ENCODE measurements at places on chromosomes 1 and 21. TPM values are rescaled to one million over a fixed set of nuclear protein-coding genes. Genes with fewer than 3 reads are reported as not detected.

DNA sequence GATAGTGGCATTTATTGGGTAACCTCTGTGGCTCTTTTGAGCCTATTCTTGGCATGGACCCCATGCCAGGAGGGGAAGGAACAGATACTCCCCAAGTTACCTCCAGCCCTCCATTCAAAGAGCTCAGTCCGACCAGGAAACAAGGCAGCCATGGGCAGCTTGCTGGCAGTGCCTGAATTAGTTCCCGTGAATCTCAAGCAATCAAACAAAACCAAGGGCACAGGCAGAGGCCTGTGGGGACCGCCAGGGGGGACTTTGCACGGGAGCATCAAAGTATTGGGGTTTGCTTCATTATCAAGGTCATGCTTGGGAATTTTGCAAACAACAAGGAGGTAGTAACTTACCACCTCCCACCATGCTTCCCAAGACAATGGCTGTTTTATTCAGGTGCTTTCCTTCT, 81.2 kb upstream of the IFFO2 start:
- no peak for DNase-seq

DNA sequence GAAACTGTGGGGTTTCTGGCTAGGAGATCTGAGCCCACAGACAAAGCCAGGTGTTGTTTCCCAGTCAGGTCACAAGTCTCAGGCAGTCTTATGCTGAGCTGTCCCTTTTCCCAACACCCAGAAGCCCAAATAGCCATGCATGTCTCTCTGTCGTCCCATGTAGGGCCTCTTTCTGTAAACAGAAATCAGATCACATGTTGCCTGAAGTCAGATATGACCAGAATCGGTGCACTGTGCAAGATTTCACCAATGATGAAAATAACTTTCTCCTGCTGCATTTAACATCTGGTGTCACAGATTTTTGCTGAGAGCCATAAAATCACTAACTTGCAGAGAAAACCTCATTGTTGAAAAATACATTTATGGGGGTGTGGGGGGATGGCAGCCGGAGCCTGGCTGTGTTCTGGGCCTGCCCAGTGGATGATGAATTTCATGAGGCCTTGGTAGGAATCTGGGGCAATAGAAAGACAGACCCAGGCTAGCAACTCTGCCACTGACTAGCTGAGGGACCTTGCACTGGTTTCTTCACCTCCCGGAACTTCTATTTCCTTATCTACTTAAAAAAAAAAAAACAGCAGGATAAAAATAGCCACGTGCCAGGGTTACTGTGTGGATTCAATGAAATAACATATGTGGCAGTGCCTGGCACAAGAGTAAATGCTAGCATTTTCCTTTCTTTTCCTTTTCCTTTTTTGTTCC, 158.8 kb upstream of the NFIA start:
- no peak for DNase-seq

DNA sequence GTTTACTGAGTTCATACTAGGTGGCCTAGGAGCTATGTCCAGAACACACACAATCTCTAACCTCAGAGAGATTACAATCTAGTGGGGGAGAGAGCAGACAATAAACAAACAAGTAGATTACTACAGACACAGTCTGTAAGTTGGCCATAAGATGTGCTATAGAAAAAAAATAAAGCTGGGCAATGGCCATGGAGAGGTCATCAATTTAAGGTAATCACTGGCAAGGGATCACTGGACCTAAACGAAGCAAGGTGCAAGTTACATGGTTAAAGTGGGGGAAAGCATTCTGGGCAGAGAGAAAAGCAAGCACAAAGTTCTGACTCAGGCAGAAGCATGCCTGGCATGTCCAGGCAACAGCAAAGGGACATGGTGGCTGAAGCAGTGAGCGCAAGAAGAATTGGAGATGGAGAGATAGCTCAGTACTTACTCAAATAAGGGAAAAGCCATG, 147.0 kb downstream of the RERE start:
- DNase-seq = no peak

GRCh38 chr1:154813300-154813816, 56.7 kb downstream of the KCNN3 start:
- no peak for DNase-seq

DNA sequence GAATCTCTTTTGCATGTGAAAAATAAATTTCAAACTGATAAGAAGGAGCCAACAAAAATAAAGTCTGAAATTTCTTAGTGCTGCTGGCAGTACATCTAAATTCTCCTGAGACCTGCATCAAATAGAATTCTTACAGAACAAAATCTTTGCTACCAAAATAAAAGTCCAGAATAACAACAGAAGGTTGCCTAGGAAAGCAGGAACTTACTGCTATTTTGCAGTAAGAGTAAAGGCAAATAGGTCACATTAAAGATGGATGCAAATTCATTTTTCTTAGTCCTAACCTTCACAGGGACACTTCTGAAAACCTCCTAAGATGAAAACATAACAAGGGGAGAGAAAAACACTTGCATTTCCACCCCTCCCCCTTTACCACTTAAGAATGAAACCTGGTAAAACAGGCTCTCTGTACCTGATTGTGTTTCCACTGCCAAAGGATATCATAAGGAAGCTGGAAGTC, 59.0 kb downstream of the RUSC1 start:
- DNase-seq = peak; percentile 16

- DNase-seq = no peak
These were observed 3.5 kb downstream of the WLS start for GRCh38 chr1:68228851-68229250.

DNA sequence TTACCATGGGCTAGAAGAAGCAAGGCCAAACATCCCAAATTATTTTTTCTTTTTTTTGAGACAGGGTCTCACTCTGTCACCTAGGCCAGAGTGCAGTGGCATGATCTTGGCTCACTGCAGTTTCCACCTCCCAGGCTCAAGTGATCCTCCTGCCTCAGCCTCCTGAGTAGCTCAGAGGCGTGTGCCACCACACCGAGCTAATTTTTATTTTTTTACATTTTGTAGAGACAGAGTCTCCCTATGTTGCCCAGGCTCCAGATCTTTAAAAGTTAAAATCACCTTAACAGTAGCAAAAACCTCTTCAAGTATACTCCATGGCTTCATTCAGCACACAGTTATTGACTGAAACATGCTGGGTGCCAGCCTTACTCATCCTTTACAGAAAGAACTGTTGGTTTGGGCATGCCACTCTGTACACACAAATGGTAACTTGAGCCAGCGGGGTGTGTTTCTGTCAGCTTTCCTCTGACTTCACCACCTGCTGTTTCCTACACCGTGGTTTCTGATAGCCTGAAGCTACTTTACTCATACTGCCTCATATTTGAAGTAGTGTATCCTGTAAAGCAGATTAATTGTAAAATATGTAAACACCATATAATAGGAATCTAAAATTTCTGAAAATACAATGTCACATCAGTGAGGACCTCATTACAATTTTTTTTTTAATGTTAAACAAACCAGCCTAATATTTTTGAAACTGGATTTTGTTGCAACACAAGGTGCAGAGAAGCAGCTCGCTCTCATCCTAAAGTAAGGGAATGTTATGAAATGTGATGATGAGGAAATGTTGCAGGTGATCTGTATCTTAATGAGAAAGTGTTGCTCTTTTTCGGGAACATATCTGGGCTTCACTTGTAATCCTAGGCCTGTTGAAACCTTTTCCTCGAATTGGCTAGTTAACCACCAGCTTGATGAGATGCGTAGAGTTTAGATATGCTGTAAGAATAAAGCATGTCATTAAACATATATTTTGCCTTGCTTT, 113.9 kb downstream of the ATP5PO start:
- DNase-seq = peak; percentile 92

GRCh38 chr1:54012008-54012325, 6.0 kb downstream of the LDLRAD1 start:
- DNase-seq = no peak

DNA sequence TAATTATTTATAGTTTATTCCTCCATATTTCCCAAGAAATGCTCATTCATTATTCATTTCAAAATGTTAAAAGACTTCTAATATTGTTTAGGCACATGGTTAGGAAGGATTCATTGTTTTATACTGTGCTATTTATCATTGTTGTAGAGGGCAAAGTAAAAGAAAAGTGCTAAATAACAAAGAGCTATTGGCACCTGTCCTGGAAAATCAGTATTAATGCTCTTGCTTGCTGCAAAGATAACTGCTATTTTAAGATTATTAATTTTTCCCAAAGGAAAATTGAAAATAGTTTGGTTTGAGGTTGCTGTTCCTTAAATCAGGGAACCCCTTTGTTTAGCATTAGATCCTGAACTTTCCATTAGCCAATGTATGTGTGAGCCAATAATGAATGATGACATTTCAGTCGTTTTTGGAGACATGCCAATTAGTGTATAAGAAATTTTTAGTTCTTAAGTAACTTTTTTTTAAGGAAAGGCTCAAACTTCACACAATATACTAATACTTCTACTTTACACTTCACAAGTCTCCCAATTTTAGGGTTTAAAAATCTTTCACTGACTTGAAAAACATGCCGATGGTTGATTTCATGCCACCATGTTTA, 39.9 kb downstream of the EPB41 start:
- DNase-seq = no peak

- DNase-seq = no peak
These were observed 87.3 kb upstream of the SLFNL1 start for GRCh38 chr1:41108696-41109275.

DNA sequence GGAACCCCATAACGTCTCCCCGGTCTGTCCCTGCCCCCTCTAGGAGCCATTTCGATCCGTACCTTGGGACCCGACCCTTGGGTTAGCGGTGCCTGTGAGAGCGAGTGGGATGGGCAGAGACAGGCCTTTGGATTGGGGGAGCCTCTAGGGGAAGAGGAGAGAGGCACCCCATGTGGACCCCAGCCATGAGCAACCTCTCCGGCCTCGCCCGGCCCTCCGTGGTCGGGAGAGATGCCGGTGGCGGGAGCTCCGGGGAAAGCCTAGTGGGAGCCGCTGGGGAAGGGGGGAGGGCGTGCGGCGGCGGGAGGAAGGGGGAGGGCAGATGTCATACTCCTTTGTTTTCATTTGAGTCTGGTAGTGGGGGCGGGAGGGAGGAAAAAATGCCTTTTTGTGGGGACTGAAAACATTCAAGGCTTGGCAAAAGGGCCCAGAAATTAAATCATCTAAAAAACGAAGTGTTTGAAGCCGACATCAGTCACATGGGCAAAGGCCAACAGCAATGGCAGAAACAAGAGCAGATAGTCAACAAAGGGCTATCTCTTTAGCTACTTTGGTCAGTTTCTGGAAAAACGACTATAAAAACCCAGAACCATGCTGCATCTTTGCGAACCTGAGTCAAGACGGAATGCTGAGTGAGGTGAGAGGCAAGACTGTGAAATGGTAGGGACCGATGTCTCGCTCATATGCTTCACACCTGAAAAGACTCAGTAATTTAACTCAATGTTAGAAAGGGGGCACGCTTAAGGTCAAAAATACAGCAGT, 758 bp downstream of the PTBP2 start:
- DNase-seq = peak; percentile 33

DNA sequence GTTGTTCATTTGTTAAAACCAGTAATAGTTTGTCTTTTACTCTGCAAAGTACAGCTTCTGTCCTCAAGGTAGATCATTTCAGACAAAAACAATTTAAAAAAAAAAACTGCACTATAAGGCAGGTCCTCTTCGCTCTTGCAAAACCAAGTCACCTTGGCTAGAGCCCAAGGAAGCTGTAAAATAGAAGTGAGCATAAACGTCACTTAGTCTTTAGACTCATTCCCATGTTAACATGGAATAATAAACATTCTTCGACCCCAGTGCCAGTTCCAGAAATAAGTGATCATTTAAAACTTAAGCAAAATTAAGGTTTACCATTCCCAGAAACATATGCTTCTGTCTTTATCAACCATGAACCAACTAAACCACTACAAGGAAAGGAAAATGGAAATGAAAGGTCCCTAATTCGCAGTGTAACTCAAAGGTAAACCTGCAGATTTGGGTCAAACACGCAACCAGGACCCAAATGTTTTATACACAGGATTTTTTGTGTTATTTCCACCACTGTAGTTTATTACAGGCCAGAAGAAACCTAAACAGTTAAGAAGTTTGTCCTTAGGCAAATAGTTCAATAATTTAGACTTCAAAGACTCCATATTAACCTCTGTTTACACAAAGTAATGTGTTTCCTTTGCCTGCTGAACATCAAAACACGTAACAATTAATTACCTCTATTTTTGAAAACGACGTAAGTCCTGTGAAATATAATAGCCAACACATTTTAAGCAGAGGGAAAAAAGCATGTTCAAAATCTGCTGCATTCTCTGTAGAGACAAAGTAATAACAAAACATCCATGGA, 54.6 kb downstream of the TGFBR3 start:
- DNase-seq = no peak

- no peak for DNase-seq
These were observed 3.6 kb downstream of the SKI start for GRCh38 chr1:2231532-2232254.

- no peak for DNase-seq
These were observed 129.9 kb upstream of the KCNK2 start for GRCh38 chr1:214952648-214953047.

- DNase-seq = no peak
These were observed at the start of gene UBE2U for GRCh38 chr1:64203420-64203819. Gene UBE2U, plus strand, starts transcription at chr1:64203623. Its CDS starts 428 bp downstream, at chr1:64204051.

DNA sequence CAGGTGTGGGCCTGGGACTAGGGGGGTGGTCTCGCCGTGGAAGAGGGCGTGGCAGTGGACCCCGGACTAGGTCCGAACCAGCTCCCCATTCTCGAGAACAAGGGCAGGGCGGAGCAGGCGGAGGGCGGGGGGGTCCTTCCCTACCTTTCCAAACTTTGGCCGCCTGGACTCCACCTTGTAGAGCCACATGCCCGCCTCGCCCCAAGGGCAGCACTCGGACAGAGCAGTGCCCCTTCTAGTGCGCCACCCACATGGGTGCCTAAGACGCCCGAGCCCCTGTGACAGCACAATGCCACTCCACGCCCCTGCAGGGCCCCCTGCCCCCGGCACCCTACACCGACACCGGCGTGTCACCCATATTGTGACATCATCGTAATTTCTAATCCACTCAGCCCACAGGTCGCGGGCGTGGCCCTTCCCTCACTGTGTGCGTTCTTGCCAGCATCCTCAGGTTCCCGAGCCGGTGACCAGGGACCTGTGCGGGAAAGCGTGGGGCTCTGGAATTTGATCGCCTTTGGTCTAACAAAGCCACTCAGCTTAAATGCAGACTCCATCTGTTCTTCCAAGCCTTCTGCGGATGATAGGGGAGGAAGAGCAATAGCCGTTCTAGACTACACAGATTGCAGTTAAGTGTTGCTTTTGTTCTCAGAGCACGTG, 553 bp upstream of the STMN1 start:
- no peak for DNase-seq

DNA sequence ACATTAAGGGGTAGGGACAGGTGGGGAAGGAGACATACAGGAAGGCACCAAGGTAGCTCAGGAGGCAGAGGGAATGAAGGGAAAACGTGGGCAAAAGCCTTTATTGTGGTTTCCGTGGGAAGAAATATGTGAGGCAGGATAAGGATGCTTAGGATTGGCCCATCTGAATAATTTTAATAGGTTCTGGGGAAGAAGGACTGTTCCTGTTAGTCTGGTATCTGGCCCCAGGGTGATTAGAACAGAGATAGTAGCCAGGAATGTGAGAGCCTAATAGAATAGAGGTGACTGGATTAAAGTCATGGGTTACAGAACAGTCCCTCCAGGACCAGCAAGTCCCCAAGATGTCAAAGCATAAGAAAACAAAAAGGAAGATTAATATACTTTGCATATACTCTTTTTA, 545.2 kb upstream of the CAMK1G start:
- no peak for DNase-seq

The ATXN7L2 gene
- 3.0 TPM for total RNA-seq

The ZP4 gene
- not detected for total RNA-seq

The BARHL2 gene
- not detected for total RNA-seq

The S100A2 gene
- total RNA-seq = 41.3 TPM

The S100A8 gene
- total RNA-seq = not detected

The TMEM234 gene
- total RNA-seq = 3.6 TPM

All from A172 (cell line).